ENCODE measurements at places on chromosomes 3 and 15.

GRCh38 chr15:89893027-89893426, 767 bp downstream of the AP3S2 start:
- peak overlapping the region; percentile 92 for H3K4me3 ChIP-seq
- H3K36me3 ChIP-seq, result peaks cover 3% of the 10 kb centered on the region
- no peaks in the 10 kb centered on the region for H3K4me1 ChIP-seq
- DNase-seq, result no peak

- no peaks in the 10 kb centered on the region for H3K27me3 ChIP-seq
- peak overlapping the region; percentile 46 for H3K27ac ChIP-seq
- DNase-seq, result no peak
- no peak overlapping the region for H3K4me3 ChIP-seq
These were observed 75.8 kb upstream of the WDR72 start for GRCh38 chr15:53835309-53835708.

DNA sequence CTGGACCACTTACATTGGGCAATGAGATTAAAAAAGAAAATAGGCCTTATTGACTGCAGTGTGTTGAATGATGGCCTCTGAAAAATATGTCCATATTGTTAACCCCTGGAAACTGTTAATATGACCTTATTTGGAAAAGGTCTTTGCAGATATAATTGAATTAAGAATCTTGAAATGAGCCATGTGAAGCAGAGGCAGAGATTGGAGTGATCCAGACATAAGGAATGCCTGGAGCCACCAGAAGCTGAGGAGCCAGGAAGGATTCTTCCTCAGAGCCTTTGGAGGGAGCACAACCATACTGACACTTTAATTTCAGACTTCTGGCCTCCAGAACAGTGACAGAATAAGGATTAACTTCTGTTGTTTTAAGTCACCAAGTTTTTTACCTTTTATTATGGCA, 510.4 kb upstream of the AGTR1 start:
- DNase-seq, result no peak
- no peak overlapping the region for H3K27ac ChIP-seq
- no peak overlapping the region for H3K4me3 ChIP-seq
- no peaks in the 10 kb centered on the region for H3K27me3 ChIP-seq
- no peaks in the 10 kb centered on the region for H3K36me3 ChIP-seq

DNA sequence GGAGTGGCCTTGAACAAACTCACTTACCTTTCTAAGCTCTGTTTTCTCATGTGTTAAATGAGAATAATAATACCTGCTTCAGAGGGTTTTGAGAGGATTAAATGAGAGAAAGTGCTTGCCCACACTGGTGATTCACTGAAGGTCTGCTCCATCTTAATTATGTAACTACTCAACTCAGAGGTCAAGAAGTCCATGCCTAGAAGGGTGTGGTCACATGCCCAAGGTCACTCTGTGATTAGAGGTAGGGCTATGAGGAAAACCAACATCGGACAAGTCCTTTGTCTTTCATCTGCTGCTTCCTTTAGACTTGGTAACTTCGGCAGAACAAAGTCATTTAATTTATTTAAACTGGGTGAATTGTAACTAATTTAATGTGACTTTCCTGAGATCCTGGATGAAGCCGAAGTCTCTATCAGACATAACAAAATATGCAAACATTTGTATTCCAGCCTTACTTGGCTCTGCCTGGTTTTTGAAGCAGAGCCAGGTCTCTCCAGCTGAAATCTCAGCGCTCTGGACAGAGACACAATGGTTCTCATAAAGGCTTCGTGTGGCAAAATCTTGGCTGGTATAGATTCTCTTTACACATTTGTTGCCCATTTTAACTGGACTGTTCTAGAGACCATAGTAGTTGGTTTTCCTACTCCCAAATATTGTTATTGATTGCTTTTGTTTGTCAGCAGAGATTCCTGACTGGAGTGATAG, 3.0 kb downstream of the CHRNA7 start:
- no peak overlapping the region for H3K4me3 ChIP-seq
- H3K4me1 ChIP-seq, result peaks cover 3% of the 10 kb centered on the region
- peaks cover 28% of the 10 kb centered on the region for H3K27me3 ChIP-seq
- no peaks in the 10 kb centered on the region for H3K36me3 ChIP-seq

DNA sequence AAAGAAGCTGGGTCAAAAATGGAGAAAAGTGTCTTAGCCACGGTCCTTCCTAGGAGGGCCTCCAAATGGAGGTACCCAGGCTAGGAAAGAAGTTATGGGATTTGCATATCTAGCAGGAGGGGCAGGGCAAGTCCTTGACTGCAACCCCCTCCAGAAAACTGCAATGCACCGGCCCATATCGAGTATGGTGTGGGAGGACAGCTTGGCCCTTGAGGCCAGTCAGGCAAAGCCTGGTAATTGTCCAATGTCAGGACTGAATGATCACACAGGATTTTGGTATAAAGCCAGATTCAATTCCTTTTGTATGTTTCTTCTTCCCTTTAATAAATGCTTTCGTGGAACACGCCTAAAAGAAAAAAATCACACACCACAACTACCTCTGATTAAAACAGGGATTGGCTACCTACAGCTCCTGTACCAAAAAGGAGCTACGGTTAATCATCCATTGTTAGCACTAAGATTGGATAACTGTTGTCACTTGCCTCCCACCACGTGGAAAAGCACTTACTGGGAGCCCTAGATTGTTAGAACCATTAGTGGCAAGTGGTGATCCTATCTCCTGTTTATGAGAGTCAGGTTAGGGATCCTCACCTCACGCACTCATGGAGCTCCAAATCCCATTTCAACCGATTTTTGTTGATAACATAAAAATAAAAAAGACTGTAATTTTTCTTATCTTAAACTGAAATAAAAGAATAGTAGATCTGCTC, 1.2 kb downstream of the ZNF770 start:
- H3K4me1 ChIP-seq, result peaks cover 17% of the 10 kb centered on the region
- DNase-seq, result no peak
- H3K27ac ChIP-seq, result peak overlapping the region; percentile 98

- no peak overlapping the region for H3K4me3 ChIP-seq
- H3K27me3 ChIP-seq, result peaks cover 5% of the 10 kb centered on the region
- H3K27ac ChIP-seq, result no peak overlapping the region
- no peak for DNase-seq
- no peaks in the 10 kb centered on the region for H3K4me1 ChIP-seq
These were observed 72.7 kb downstream of the ALDH1A2 start for GRCh38 chr15:57992761-57993355.

- H3K4me1 ChIP-seq, result peaks cover 24% of the 10 kb centered on the region
- H3K36me3 ChIP-seq, result no peaks in the 10 kb centered on the region
- no peaks in the 10 kb centered on the region for H3K27me3 ChIP-seq
- H3K27ac ChIP-seq, result no peak overlapping the region
- DNase-seq, result no peak
These were observed 46.7 kb downstream of the IGF2BP2 start for GRCh38 chr3:185778094-185778493.

GRCh38 chr3:126659915-126660886, 5.3 kb upstream of the TXNRD3 start:
- no peak overlapping the region for H3K27ac ChIP-seq
- no peak overlapping the region for H3K4me3 ChIP-seq
- no peaks in the 10 kb centered on the region for H3K36me3 ChIP-seq
- peaks cover 2% of the 10 kb centered on the region for H3K4me1 ChIP-seq
- H3K27me3 ChIP-seq, result peaks cover 19% of the 10 kb centered on the region
- no peak for DNase-seq

- H3K4me3 ChIP-seq, result peak overlapping the region; percentile 64
- DNase-seq, result peak; percentile 32
- H3K4me1 ChIP-seq, result peaks cover 32% of the 10 kb centered on the region
- H3K27ac ChIP-seq, result no peak overlapping the region
- H3K27me3 ChIP-seq, result peaks cover 3% of the 10 kb centered on the region
These were observed 1.2 kb upstream of the TYRO3 start for GRCh38 chr15:41557673-41558399.

- no peak for DNase-seq
- H3K27me3 ChIP-seq, result no peaks in the 10 kb centered on the region
- peaks cover 5% of the 10 kb centered on the region for H3K4me1 ChIP-seq
- H3K36me3 ChIP-seq, result peaks cover 15% of the 10 kb centered on the region
- H3K27ac ChIP-seq, result peak overlapping the region; percentile 75
These were observed 473 bp upstream of the COMMD2 start for GRCh38 chr3:149752788-149753136.

GRCh38 chr3:4841776-4842440, 137.3 kb upstream of the BHLHE40 start:
- no peaks in the 10 kb centered on the region for H3K36me3 ChIP-seq
- H3K27me3 ChIP-seq, result no peaks in the 10 kb centered on the region
- DNase-seq, result peak; percentile 47
- no peak overlapping the region for H3K27ac ChIP-seq

DNA sequence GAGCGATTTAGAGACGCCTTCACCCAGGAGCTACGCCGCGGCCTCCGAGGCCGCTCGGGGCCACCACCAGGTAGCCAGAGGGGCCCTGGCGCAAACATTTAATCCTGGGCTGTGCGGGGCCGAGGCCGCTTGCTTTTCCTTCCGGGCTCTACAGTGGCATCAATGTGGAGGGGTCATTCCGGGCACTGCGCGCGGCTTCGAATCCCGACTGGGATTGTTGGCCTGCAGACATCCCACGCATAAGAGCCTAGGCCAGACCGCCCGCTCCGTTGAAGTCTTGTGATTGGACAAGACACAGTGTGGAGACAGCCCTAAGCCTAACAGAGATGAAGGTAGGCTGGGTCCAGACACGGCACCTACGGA, 568 bp upstream of the NCBP2 start:
- H3K27me3 ChIP-seq, result no peaks in the 10 kb centered on the region
- H3K4me1 ChIP-seq, result peaks cover 19% of the 10 kb centered on the region
- peaks cover 17% of the 10 kb centered on the region for H3K36me3 ChIP-seq
- DNase-seq, result peak; percentile 22
- H3K27ac ChIP-seq, result peak overlapping the region; percentile 60

GRCh38 chr3:145776782-145777408, 384.1 kb downstream of the PLOD2 start:
- peak; percentile 40 for DNase-seq
- no peak overlapping the region for H3K27ac ChIP-seq
- no peaks in the 10 kb centered on the region for H3K36me3 ChIP-seq
- H3K4me1 ChIP-seq, result no peaks in the 10 kb centered on the region
- no peak overlapping the region for H3K4me3 ChIP-seq

GRCh38 chr3:170740726-170741591, 129.0 kb downstream of the RPL22L1 start:
- no peaks in the 10 kb centered on the region for H3K27me3 ChIP-seq
- H3K4me3 ChIP-seq, result no peak overlapping the region
- no peaks in the 10 kb centered on the region for H3K36me3 ChIP-seq
- H3K4me1 ChIP-seq, result peaks cover 29% of the 10 kb centered on the region

- H3K27me3 ChIP-seq, result no peaks in the 10 kb centered on the region
- H3K4me3 ChIP-seq, result no peak overlapping the region
- H3K27ac ChIP-seq, result no peak overlapping the region
- no peak for DNase-seq
These were observed 35.1 kb downstream of the PDCD6IP start for GRCh38 chr3:33833408-33834095.

GRCh38 chr15:40511472-40512133, 40.8 kb downstream of the CHST14 start:
- H3K36me3 ChIP-seq, result no peaks in the 10 kb centered on the region
- peaks cover 27% of the 10 kb centered on the region for H3K27me3 ChIP-seq
- no peak for DNase-seq
- peaks cover 7% of the 10 kb centered on the region for H3K4me1 ChIP-seq

Data from astrocyte (in vitro differentiated cells and primary cell).